ENCODE measurements at places on chromosomes 2 and 18. TPM values are rescaled to one million over a fixed set of nuclear protein-coding genes. Genes with fewer than 3 reads are reported as not detected.

GRCh38 chr2:164860694-164861042, 19.0 kb upstream of the COBLL1 start:
- no peak for DNase-seq

C2orf80 gene
- not detected for total RNA-seq

DNA sequence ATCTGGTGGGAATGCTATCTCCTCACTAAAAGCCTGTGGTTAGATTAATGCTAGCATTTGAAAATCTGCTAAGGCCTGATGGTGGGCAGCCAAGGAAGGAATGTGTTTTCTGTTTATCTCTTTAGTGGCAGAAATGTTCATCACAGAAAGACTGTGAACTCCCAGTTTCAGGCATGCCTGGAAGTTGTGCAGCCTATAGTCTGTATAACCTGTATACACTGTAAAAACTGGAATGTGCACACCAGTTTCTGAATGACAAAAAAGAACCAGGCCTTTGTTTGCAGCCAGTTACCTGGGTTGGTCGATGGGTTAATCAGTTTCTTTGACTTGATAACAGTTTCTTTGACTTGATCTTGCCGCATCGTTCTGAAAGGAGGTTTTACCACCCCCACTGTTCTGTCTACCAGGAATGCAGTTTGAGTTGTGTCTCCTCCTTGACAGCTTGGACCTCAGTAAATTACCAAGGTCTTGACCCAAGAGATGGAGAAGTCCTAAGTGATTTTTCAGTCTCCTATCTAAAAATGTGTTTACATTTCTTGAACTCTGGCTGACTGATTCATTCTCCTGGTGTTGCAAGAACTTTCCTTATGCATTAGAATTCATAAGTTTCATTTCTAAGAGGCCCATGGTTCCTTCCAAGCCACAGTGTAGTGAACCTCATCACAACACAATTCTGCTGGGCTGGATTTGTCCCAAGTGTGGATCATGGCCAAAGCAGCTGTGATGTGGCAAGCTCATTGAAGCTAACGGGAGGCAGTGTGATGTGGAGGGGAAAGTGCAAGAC, 62.2 kb downstream of the KIAA2012 start:
- peak; percentile 95 for DNase-seq

C1GALT1C1L gene
- 0.83 TPM for total RNA-seq

DNA sequence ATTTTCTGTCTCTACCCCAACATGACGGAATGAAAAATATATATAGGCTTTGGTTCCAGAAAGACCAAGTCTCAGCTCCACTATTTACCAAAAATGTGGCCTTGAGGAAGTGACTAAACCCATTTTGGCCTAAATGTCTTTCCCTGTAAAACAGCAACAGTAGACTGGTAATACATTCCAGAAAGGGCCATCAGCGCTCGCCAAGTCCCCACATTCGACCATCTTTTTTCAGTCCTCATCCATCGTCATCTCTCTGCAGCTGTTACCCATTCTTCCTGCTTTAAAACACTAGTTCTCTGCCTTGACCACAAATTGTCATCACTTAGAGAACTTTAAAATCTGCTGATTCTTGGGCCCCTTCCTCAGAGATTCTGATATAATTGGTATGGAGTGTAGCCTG, 183.8 kb upstream of the CTAGE1 start:
- no peak for DNase-seq

DNA sequence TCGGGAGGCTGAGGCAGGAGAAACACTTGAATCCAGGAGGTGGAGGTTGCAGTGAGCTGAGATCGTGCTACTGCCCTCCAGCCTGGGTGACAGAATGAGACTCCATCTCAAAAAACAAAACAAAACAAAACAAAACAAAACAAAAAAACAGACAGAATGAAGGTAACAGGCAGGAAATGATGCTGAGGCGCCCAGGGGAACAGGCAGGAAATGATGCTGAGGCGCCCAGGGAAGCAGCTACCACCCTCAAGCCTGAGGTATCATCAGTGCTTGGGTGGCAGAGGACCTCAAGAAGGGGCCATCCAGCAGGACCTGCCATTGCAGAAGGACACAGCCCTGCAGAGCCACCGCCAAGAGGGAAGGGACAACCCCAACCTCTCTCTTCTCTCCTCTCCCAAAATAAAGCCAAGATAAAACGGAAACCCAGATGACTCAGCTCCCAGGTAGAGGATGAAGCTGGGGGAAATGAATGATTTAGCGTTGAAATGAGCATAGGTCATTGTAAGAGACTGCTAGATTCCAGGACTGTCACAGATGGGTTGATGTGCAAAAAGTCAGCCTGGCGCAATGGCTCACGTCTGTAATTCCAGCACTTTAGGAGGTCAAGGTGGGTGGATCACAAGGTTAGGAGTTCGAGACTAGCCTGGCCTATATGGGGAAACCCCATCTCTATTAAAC, 19.3 kb downstream of the SOWAHC start:
- no peak for DNase-seq

CDH20 gene
- total RNA-seq, result 0.99 TPM

DNA sequence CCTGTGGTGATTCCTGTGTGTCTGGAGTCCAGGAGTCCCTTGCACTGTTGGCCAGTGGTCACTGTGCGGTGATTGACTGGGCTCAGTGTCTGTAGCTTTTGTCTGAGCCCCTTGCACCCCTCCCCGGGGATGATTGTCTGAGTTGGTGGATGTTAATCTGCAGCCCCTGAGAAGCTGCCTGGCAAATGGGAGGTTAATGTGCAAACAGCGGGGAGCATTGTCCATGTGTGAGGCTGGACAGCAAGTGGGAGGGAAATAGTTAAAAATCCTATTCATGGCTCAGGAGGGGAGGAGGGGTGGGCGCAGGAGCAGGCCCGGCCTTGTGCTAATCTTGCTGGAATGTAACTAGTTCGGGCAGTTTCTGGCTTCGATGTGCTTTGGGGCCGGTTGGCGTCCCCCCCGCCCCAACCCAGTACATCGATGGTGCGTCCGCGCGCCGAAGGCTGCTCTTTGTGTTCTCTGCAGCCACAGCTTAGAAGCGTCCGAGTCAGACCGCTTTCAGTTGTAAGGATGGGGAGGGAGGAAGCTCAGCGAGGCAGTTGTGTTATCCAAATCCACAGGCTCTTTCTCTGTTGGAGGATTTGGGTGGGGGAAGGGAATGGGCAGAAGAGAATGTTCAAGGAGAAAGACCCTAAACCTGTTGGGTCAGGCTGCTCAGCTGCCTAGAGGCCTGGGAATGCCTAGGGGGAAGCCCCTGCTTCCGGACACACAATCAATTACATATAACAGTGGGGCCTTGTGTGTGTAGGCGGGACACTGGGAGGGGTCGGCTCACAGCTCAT, 71.8 kb downstream of the TGOLN2 start:
- DNase-seq, result no peak

GRCh38 chr18:23260926-23261590, 125.8 kb downstream of the CABLES1 start:
- DNase-seq, result no peak

- DNase-seq, result no peak
Observed at GRCh38 chr2:101109451-101110118, 41.6 kb downstream of the TBC1D8 start.
